Activated CD4-positive, alpha-beta T cell treated with anti-CD3 and anti-CD28 coated beads, Interleukin-2, amount 50 U/mL, for 4 hours (primary cell): ENCODE measurements at places on chromosomes 11 and 22.

GRCh38 chr11:72102631-72102945 is 509 bp downstream of the LAMTOR1 start:
- DNase-seq: no peak

DNA sequence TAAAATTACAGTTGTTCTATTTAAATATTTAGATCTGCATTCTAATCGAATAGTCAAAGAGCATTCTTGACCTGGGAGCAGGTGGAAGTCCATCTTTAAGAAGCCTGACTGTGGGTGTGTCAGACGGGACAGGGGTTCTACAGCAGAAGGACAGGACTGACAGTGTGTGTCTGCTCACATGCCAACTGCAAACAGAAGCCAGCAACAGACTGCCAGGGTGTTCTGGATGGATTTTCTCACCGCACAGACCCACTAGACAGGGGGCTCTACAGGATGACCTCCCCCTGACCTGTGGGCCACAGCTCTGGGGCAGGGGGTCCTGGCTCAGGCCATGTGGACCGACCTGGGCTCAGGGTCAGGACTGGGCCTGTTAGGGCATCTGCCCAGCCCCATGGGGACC is 22.8 kb upstream of the NAP1L4 start:
- no peak for DNase-seq

DNA sequence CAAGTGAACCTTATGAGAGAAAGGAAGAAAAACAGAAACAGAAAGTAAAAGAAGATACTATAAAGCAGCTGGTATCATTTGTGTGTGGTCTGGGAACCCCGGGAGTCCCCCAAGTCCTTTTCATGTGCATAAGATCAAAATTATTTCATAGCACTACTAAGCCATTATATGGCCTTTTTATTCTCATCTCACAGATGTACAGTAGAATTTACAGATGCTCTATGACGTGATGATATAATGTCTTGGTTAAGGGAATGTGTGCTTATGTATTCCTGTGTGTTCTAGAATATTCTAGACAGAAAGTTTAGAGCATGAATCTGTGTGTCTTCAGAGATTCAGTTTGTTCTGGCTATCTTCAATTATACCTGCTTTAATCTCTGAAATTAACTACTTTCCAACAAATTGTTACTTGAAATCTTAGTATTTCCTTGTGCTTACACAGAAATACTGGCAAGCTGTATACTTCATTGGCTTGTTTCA is 8.6 kb upstream of the TPP1 start:
- no peak for DNase-seq

DNA sequence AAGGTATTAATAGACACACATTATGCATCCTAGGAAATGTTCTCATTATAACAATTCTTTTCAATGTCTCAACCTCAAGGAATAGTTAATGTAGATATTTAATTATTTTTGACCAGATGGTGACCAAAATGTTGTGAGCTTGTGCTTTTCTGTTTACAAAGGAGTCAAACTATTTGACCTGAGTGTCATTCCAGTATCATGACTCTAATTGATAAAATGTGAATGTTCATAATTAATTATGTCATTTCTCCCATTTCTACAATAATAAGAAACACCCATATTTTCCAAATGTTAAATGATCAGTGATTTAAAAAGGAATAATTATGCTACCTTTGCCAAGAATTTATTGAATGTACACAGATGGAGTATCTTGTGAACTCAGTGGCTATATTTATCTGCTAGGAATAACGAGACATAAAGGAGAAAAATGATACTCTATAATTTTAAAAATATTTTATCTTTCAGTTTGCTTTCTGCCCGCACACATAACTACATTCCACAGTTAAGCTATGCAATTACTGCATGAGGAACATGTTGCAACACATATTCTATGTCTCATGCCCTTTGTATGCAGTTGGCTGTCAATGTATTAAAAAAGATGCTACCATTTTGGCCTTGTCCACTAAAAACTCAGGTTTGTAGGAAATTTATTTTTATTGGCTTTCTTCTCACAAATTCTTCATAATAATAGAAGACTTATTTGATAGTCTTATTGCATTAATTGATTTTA is 376.7 kb upstream of the CCDC179 start:
- DNase-seq: no peak

DNA sequence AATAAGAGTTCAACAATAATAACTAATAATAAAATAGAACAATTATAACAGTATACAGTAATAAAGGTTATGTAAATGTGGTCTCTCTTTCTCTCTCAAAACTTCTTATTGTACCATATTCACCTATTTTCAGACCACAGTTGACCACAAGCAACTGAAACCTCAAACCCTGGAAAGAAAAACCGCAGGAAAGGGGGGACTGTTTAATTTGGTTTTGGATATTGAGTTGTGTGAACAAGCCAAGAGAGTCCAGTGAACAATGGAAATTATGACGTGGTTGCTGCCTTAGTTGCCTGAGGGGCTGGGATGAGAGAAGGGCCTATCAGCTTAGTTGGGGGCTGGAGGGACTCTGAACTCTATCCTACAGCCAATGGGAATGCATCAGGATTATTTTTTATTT is 178.7 kb upstream of the POU2AF2 start:
- DNase-seq: no peak

DNA sequence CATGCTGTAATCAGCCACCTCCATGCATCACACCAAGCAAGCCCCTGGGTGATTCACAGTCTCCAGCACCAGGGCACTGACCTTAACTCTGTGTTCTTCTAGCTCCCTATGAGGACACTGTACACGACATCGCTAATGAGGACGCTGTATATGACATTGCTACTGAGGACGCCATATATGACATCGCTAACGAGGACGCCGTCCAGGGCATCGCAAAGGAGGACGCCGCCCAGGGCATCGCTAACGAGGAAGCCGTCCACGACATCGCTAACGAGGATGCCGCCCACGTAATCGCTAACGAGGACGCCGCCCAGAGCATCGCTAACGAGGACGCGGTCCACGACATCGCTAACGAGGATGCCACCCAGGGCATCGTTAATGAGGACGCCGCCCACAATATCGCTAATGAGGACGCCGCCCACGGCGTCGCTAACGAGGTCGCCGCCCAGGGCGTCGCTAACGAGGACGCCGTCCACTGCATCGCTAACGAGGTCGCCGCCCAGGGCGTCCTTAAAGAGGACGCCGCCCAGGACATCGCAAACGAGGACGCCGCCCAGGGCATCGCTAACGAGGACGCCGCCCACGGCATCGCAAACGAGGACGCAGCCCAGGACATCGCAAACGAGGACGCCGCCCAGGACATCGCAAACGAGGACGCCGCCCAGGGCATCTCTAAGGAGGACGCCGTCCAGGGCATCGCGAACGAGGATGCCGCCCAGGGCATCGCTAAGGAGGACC is 34.5 kb upstream of the DGCR6L start:
- no peak for DNase-seq

GRCh38 chr11:76512851-76513653 is 68.2 kb downstream of the EMSY start:
- DNase-seq: no peak

GRCh38 chr22:40904101-40904500 is 42.2 kb upstream of the DNAJB7 start:
- DNase-seq: no peak
